Osteocyte (in vitro differentiated cells): ENCODE measurements at places on chromosomes 6 and 20. TPM values are rescaled to one million over a fixed set of nuclear protein-coding genes. Genes with fewer than 3 reads are reported as not detected.

DNA sequence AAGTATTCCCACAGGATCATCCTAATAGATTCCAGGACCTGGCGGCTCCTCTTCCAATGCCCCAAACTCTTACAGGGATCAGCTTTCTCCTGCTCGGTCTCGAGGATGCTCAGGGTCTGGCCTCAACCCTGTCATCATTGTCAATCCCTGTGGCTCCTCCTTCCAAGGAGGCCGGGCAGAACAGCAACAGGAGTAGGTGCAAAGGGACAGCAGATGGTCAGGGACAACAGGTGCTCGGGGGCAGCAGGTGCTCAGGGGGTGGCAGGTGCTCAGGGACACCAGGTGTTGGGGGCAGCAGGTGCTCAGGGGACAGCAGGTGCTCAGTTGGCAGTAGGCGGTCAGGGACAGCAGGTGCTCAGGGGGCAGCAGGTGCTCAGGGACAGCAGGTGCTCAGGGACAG, 84.8 kb downstream of the TTLL2 start:
- DNase-seq, result no peak

GRCh38 chr20:39468703-39469102, 506.6 kb downstream of the DHX35 start:
- DNase-seq, result no peak

DNA sequence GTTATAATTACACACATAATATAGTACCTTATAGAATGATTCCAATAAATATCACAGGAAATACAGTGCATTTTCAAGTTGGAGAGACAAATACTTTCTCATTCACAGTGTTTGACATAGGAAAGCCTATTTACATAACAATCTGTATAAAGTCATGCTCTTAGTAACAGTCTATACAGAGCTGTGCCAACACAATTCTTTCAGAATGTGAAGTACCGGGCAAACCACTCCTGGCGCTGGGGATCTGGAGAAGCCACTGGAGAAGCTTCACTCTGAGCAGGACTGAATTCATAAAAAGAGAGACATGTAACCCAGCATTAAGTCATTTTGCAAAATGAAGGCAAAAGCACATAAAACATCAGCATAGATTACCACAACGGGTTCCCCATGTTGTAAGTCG, 24.9 kb upstream of the MCM9 start:
- no peak for DNase-seq

GRCh38 chr6:118468682-118469465, 79.2 kb upstream of the PLN start:
- no peak for DNase-seq

GRCh38 chr6:116685437-116685993, 4.5 kb downstream of the KPNA5 start:
- DNase-seq, result no peak

GRCh38 chr6:130933712-130934200, 106.5 kb downstream of the SMLR1 start:
- no peak for DNase-seq

DNA sequence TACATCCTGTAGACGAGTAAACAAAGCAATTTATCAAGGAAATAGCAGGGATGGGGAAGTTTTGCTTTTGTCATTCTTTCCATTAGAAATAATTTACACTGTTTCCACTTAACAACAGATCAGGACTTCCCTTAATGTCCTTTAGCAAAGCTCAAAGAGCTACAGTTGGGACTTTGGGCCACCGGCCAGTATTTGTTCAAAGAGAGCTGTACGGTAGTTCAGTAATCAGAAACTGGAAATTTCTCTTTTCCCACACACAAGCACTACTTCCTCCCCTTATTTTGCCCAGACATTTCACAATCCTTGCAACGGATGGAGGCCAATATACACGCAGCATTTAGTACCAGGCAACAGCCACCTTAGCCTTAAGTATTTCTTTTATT, 12.1 kb upstream of the HINT3 start:
- DNase-seq, result no peak

GRCh38 chr6:41741625-41742490, 5.3 kb downstream of the PGC start:
- no peak for DNase-seq

DNA sequence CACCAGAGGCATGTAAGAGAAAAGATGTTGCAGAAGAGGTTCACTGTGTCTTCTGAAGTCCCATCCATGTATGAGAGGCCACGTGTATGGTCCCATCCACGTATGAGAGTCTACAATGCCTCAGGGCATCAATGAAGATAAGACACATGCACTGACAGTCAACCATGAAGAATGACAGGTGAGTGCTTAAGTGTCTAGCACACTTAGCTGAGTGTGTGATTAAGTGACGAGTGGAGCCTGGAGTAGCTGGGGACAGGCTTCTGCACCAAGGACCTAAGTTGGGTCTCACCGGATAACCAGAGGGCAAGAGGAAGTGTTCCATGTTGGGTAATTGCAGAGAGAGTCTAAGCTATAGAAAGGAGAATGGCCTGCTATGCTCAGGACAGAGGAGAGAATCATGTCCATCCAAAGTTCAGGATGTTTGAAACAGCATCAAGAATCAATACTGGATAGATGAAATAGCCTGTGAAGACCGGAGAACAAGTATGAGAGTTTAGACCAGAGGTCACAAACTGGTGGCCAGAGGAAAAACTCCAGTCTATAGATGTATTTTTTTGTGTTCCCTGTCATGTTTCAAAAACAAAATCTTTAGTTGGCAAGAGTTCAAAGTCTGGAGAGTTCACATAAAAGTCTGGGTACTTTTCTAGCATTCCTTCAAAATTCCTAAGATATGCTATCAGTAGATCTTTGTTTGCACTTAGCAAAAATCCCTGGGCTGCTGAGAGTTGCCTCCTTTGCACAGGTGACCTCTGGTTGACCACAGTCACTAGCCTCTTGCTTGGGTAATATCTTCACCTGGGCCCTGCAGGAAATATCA, 165.8 kb downstream of the KIF16B start:
- no peak for DNase-seq

- no peak for DNase-seq
These were observed 13.4 kb downstream of the PHIP start for GRCh38 chr6:79064635-79065034.

DNA sequence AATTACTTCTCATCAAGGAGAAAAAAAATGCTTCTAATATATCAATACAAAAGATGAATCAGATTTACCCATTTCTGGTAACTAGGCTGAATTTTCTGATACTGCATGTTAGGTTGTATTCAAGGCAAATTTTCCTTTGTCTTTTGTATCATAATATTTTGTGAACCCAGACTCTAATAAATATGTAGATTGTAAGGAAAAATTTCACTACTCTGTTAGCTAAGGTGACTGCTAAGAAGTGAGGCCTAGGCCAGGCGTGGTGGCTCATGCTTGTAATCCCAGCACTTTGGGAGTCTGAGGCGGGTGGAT, 12.7 kb downstream of the TP53INP2 start:
- no peak for DNase-seq

GRCh38 chr6:133837801-133838349, 51.0 kb upstream of the TCF21 start:
- peak; percentile 87 for DNase-seq

DNA sequence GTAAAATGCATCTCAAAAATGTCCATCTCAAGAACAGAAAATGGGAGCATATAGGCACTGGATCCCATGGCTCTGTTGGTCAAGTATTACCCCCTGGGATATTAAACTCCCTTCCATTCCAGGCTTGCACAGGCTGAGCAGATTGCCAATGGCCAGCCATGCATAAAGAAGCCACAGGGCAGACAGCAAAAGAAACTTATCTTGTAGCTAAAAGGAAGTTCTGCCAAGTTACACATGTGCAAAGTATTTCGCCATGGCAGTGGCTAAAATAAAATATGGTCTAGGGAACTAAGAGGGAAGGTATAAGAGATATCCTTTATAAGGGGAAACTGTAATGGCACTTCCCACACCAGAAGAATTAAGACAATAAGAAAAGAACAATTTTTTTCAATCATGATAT, 415.6 kb upstream of the BTBD3 start:
- DNase-seq, result no peak

DNA sequence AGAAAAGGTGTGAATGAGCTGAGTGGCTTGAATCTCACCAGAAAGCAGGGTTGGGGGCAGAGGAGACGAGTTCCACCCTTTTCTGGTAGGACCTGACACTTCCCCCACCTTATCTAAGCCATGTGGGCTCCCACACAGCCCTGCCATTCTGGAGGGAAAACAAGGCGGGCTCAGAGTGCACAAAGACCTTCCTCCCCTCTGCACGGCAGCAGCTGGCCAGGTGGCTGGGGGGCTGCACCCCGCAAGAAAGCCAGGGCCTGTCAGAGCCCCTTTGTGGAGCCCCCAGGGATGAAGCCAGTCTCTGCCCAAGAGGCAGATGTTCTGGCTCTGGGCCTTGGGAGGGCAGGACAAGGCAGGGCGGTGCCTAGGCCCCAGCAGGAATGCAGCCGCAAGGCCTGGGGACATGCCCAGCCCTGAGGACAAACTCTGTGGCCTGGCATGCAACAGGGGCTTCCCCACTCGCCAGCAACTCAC, 48.4 kb upstream of the DSN1 start:
- no peak for DNase-seq

DNA sequence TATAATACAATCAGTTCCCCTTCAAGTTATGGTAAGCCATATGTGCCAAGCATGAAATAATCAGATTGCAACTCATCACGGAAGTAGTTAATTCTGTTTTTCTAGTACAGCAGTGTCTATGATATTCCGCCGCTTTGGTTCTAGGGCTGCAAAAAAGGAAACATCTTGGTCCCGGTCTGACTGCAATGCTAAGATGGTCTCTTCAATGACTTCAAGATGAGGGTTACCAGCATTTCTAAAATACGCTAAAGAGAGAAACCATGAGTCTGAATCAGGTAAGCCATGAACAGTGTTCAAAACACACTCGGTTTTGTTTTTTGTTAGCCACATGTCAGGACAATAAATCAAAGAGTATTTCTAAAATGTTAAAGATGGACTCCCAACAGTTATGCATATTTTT, 3.2 kb upstream of the ANKRD60 start:
- no peak for DNase-seq

DNA sequence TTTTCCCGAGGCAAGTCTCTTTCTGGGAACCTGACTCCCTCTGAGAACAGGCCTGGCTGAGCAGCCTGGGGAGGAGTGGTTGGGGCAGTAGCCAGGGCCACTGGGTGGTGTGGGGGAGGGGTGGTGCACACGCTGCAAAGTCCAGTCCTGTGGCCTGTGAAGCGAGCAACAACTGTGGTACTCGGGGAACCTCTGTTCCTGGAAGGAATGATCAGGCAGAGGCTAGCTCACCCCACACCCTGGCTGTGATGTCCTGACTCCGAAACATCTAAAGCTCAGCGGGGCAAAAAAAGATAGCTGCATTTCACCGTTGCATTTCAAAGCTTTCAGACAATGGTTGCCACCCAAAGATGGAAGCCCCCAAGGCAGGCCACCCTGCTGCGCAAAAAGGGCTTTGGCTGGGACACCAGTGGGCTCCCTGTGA, 25.5 kb downstream of the PCK1 start:
- no peak for DNase-seq

DNA sequence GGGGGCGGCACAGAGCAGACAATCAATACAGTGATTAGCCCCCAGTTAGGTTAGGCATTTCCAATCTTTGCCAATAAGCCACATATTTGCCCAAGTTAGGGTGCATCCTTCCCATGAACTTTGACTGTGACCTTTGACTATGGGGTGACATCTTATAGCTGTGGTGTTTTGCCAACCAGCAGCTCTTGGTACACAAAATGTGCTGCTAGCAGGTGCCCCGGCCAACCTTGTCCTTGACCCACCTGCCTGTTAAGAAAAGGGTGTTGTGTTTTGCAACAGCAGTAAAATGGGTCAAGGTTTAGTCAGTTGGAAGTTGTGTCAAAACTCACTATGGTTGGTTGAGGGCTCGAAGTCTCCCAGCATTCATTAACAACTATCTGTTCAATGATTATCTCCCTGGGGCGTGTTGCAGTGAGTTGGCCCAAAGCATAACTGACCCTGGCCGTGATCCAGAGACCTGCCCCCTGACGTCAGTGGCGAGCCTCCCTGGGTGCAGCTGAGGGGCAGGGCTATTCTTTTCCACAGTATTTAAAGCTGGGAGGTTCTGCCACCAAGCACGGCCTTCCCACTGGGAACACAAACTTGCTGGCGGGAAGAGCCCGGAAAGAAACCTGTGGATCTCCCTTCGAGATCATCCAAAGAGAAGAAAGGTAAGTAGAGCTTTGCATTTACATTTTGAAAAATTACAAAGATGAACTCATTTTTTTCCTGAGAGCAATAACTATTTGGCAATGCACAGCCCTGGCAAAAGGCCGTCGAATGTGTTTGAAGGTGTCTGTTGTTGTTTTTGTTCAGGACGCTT, at the start of gene PCK1:
TSS of gene PCK1 (plus strand) at position 557 of the 802 bp plus-strand sequence. CDS start 302 bp downstream, outside the sequence.
- DNase-seq, result no peak

DNA sequence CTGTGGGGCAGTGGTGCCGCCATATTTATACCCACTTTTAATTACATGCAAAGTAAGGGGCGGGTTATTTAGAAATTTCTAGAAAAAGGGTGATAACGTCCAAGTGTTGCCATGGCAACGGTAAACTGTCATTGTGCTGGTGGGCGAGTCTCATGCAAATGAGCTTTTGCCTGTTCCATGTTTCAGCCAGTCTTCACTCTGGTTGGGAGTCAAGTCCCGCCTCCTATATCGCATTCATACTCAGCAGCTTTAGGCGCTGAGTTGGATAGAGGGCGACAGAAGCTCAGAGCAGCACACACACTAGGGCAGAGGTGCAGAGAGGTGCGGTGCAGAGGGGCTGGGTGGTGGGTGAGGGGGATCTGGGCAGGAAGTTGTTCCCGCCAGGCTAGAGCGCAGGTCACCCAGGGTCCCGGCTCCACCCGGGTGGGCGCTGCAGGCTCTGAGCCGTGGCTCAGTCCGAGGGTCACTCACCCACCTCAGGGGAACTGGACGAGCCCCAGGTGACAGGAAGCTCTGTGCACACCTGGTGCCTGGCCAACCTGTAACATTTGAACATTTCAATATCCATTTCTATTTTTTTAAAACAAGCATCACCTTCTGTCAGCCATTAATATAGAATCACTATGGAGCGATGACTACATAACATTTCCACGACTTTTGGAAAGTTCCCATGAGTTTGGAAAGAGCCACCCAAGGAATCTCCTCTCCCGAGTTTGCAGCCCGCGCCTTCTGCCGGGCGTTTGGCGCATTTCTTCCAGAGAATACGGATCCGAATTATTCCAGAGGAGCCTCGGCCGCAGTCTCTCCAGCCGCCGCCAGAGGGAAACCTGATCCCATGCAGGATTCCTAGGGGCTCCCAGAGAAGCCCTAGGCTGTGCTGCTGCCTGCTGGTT, 89.1 kb upstream of the PHACTR3 start:
- DNase-seq, result no peak

DNA sequence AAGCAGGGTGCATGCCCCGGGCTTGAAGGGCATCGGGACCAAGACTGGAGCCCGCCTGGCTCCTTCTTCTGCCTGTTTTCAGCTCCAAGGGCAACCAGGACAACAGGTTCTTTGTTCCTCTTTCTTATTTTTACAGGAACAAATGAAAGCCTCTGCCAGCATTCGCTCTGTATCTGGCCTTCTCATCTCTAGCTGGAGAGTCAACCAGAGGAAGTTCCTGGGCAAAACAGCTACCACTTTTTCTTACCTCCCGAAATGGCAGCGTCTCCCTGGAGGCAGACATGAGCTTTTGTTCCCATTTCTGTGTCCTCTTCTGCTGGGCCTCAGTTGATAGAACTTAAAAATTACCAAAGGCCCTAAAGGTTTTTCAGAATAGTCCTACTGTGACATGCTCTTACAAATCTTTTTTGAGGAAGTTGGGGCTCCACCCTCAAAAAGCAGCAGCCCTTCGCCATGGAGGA, 74.1 kb upstream of the NAA20 start:
- no peak for DNase-seq

Gene SYCP2
- total RNA-seq, result 1.7 and 2.1 TPM in 2 replicates

Gene PRL
- not detected in 2 replicates for total RNA-seq

Gene LRRC1
- 7.4 and 7.6 TPM in 2 replicates for total RNA-seq

Gene RARS2
- 40.1 and 42.0 TPM in 2 replicates for total RNA-seq

Gene SSTR4
- not detected in 2 replicates for total RNA-seq

Gene SLC17A2
- total RNA-seq, result not detected in 2 replicates

Gene HEY2
- total RNA-seq, result 22.7 and 25.8 TPM in 2 replicates

Gene RNF39
- total RNA-seq, result not detected in 2 replicates

Gene TSPO2
- not detected in 2 replicates for total RNA-seq
